Central memory CD4-positive, alpha-beta T cell (primary cell): ENCODE measurements at places on chromosomes 3 and 15.

DNA sequence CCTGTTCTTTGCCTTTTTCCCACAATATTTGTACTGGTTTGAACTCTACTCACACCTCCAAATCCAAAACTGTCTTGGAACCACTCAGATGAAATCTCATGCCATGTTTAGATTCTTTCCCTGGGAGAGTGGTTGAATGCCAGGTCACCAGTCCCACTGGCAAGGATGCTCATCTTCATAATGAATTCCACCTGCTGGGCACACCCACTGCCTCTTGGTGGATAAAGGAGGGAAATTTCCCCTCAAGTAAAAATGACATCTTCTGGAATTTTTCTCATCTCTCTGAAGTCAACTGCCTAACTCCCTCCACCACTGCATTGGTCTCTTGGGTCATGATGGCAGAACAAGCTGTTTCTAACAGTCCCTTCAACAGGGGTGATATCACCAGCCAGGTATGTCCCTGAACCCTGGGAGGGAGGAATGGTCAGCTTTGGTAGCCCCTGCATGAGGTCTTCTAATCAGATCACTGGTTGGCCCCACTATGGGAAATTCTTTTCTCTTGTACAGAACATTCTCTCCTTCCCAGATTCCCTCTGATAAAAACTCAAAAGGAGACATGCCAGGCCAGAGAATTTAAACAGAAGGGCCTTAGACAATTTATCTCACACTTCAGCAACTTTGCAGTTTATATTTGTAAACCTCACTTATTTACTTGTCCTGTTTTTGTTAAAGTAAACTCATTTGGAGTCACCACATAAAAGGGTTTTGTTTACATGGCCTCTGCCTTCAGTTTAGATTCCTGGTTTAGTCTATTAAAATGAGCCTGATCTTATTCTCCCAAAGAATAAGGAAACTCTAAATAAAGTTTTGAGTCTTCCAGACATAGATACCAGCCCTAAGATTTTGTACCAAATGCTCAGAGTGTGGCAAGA, 143.4 kb downstream of the WNT5A start:
- no peak for DNase-seq

- no peak for DNase-seq
Observed at GRCh38 chr15:33071451-33071850, 123.1 kb downstream of the FMN1 start.

- DNase-seq: no peak
Observed at GRCh38 chr15:49741712-49742111, 120.9 kb downstream of the DTWD1 start.

DNA sequence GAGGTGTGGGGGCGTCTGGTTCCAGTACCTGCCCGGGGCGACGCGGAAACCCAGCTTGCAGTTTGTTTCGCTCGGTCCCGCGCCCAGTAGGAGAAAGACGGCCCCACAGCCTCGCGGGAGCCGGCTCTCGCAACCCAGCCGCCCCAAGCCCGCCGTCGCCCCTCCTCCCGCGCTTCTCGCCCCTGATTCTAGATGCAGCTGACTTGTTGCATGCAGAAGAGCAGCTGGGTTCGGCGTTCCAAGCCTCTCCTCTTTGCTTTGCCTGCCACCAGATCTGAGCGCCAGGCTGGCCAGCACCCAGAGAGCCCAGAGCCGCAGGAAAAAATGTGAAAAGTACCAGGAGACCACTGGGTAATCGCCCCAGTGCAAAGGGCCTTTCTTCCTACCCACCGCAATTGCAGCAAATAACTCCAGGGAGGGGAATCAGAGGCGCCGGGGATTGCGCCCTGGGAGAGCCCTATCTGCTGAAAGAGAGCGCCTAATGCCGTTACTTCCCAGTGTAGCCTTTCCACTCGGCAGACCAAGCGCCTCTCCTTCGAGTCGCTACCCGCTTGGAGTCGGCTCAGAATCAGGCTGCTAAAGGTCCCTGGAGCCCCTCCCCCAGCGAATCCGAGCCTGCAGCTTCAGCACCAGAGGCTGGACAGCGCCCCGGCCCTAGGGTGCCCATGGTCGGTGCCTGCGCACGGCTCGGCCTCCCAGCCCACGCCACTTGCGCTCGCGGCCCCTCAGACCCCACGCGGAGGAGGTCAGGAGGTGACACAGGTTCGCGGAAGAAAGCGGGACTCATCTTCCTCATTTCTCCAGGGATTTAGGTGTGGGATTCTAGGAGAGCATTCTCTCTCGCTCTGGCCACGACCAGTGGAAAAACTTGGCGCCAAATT, 15.7 kb upstream of the AEN start:
- peak; percentile 27 for DNase-seq

- DNase-seq: no peak
Observed at GRCh38 chr3:95971573-95971972, 842.8 kb upstream of the EPHA6 start.

GRCh38 chr15:91535856-91536500, 317.5 kb upstream of the SLCO3A1 start:
- no peak for DNase-seq

DNA sequence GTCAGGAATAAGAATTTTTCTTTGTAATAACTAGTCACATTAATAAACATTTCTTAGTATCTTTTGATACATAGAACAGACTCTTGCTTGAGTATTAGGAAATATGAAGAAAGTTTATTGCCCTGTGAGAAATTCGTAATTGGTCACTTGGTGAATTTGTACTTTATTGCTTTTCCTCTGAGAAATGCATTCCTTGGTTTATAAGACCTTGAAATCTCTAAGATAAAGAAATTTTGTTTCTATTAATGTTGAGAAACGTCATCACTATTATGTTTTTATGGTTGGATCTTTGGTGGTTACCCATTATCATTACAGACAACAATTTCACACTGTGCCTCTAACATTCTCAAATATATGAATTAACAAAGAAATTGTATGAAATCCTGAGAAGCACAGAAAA, 652.0 kb upstream of the NECTIN3 start:
- DNase-seq: no peak
